ENCODE measurements at places on chromosomes 2 and 18.

DNA sequence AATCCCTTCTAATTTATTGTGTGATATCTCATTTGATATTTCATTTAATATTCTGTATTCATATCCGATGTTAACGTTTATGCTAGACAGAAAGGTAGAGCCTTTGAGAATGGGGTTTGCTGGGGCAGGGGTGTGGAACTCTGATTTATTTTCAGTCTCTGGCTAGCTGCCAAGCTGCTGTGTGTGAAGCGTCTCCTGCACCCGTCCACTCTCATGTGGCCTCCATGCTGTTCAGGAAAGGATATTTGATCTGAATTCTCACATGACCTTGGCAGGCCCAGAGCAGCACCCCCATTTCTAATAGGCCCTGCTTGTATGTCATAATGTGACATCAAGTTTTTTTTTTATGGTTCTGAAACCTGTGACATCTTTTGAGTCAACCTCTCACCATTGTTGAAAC lies 1.6 kb downstream of the IL1R1 start:
- no peak for DNase-seq

DNA sequence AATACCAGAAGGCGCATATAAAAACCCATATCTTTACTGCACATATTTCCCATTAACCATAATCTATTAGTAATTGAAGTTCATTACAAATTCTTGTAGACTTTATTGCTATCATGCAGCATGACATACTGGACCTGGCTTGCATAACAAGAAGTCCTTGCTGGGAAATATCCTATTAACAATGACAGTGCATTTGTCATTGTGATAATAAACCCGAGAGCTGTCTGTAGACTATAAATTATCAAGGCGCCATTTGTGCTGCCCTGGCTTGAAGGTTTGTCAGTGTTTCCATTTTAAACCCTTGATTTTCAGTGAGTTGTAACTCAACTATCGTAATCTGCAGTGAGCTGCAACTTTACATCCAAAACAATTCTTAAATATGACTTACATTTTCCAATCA lies 59.0 kb downstream of the HNMT start:
- DNase-seq, result no peak

DNA sequence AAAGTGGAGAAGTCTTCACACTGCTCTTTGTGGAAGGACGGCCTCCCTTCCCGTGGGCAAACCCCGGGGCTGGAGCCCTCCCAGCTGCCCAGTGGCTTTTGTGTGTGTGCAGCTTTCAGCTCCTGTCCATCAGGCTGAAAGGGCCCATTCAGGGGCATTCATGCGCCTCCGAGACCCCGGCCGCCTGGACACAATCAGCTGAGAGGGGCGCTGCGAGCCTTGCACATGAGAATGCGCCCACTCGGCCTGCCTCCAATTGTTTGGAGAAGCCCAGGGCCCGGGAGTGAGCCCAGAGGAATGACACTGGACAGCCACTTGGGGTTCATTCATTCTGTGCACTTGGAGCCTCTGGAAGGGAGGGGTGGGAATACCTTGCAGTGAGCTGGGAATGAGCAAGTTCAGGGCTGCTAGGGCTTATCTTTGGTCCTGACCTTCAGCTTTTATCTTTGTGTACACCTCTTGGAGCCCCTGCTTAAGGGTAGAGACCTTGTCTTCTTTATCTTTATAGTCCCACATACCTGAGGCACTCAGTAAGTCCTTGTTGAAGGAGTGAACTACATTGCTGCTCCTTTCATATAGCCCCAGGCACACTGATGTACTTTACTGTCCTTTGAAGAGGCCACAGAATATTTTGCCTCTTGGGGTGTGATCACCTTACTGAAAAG lies 56.5 kb downstream of the TCF7L1 start:
- DNase-seq, result no peak

DNA sequence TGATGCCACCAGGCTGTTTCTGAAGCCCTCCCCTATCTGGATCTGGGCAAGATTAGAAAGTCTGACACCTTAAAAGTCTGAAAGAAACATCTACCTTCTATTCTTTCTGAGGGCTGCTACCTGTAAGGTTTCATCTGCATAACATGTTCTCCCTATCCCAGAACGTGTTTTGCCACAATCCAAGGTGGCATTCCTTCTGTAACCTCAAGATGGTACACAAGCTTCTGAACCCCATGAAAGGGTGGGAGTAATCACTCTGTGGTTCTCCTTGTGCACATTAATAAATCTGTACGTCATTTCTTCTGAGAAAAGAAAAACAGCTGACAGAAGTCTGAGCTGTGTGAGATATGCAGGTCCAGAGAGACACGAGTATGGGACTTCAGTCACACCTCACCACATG lies 41.8 kb upstream of the MSH6 start:
- no peak for DNase-seq

GRCh38 chr2:169693360-169693759 lies 845 bp downstream of the CFAP210 start:
- DNase-seq, result no peak

DNA sequence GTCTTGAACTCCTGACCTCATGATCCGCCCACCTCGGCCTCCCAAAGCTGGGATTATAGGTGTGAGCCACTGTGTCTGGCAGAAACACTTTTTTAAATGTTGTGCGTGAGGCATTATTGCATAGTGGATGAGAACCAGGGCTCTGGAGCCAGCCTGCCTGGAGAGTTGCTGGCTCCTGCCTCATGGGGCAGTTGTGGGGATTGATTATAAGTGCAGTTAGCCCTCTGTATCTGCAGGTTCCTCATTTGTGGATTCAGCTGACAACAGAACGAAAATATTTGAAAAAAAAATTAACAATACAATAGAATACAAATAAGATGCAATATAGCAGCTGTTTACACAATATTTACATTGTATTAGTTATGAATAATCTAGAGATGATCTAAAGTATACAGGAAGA lies 129.4 kb upstream of the EML6 start:
- DNase-seq, result no peak

GRCh38 chr2:71826826-71827523 lies 320.7 kb downstream of the CYP26B1 start:
- no peak for DNase-seq

DNA sequence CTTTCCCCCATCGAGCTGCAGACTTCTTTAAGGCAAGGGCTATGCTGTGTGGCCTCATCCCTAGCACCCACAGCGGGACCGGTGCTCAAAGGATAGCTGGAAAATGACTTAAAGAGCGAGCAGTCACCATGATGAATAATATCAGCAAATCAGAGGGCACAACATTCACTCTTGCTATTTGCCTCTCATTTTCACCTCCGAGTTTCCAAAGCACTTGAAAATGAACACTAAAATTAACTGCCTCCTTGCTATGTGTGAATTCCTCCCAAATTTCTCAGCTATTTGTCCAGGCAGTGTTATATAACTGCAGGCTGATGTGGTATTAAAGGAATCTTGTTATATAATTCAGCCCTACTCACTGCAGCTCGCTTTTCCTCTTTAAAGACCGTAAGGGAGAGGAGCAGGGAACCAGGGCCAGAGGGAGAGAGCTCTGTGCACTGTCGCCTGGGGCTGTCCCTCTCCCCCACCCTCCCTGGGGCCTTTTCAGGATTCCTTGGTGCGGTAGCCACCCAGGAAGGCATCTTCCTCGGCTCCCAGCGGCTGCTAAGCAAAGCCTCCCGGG lies 1.4 kb downstream of the CYS1 start:
- no peak for DNase-seq

DNA sequence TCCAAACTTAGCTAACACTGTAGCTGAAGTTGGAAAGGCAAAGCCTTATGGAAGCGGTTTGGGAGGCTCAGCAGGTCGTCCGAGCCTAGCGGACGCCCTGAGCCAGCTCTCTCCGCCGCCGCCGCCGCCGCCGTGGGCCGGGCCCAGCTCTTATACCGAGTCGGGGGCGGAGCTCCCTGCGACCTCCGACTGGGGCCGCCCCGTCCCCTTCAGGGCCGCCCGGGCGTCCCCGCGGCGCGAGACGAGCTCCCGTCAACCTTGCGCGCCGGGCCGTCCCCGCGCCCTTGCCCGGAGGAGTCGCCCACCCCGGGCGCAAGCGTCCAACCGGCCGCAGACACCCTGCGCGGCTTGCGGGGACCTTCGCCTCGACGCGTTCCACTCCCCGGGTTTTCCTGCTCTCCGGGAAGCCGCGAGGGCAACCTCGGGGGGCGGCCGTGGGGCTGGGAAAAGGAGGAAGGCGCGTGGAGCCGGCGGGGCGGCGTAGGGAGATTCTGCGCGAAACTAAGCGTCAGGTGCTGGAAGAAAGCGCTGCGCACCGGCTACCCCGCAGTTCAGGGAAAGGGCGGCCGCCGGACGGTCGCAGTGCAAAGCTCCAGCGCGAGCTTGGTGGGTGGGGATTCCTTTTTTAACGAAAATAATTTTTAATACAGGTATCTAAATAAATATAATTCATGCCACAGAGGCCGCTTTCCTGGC lies at the start of gene SLC40A1:
Gene SLC40A1, minus strand, starts transcription at position 129 of the 696 bp plus-strand sequence. CDS start 326 bp downstream, outside the sequence.
- DNase-seq, result no peak

DNA sequence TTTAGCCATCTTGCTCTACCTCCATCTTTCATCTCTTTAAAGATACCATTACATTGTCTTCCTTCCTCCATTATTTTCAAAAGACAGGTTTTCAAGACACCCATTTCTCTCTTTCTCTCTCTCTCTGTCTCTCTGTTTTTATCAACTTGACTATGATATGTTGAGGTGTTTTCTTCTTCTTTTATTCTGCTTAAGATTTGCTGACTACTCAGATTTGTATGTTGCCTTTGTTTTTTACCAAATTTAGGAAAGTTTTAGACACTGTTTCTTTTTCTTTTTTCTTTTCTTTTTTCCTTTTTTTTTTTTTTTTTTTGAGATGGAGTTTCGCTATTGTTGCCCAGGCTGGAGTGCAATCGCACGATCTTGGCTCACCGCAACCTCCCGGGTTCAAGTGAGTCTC lies 647.5 kb upstream of the VRK2 start:
- DNase-seq, result no peak

GRCh38 chr2:227447606-227448005 lies 24.4 kb upstream of the AGFG1 start:
- no peak for DNase-seq

DNA sequence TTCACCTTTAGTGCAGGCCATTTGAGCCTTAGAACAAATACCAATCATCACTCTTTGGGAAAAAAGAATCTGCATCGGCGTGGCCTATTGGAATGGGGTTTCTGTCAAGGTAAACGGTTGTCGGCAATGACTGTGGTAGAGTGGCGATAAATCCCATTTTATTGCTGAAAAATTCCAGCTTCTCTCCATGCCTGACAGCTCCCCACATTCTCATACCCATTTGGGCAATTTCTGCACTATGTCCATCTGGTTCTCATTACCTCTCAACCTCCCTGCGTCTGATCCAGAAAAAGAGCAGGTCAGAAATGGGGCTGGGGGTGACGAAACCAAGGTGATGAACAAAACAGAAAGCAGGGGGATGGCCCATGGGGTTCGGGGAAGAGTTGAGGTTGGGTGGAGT lies 254.0 kb downstream of the MEIS1 start:
- DNase-seq, result no peak

DNA sequence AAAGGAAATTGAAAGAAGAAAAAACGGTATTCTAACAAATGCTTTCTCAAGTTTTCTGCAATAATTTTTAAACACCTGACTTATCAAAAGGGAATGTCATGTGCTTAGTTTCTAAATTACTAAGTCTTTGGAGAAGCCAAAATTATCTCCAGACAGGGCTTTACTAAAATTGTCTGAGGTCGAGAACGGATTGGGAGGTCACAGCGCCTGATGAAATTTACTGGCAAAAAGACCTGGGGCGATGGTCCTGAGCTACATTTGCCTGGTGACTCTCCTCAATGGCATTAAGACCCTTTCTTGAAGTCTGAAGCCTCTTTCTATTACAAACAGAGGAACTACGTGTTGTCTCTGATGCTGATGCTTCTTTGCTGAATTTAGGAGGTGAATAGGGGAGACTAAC lies 291.8 kb upstream of the SESTD1 start:
- no peak for DNase-seq

GRCh38 chr2:159506764-159507440 lies 109.4 kb downstream of the BAZ2B start:
- no peak for DNase-seq

- DNase-seq, result no peak
Observed at GRCh38 chr18:36160959-36161371, 26.3 kb upstream of the MOCOS start.

- DNase-seq, result no peak
Observed at GRCh38 chr2:166106431-166107015, 21.3 kb downstream of the SCN1A start.

DNA sequence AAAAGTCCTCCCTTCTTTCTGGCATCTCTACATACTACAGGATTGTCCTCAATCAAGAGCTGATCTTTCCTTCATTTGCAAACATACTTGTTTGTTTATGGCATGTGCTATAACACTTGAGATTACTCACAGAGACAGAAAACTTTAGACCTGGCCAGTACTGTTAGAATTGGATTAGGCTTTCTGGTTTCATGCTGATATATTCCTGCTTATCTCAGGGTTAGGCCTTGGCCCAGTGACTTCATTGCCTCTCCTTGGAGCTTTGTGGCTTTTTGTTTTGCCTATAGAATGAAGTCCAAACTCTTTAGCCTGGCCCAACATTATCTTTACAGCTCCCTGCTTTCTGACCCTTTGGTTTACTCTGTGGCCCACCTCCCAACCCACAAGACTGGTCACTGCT lies 363.3 kb downstream of the ALK start:
- no peak for DNase-seq

DNA sequence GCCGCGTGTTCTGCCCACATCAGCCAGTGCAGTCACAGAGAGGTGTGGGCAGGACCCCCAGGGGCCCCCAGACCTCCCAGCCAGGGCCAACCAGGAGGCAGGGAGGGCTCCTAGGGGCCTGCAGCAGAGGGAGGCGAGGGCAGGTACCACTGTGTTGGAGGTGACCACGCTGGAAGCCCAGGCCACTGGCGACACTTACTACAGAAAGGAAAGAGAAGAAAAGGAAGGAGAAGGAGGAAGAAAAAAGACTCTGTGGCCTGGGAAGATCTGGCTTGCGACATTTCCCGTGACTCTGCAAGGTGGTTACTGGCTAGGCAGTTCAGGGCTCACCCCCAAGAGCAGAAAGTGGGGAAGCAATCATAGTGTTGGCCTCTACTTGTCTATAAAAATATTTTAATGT lies 98.1 kb upstream of the BCL2L11 start:
- no peak for DNase-seq
